ENCODE measurements at places on chromosomes 6 and 20.

GRCh38 chr20:46923550-46923949 is 28.9 kb downstream of the EYA2 start:
- DNase-seq = no peak

DNA sequence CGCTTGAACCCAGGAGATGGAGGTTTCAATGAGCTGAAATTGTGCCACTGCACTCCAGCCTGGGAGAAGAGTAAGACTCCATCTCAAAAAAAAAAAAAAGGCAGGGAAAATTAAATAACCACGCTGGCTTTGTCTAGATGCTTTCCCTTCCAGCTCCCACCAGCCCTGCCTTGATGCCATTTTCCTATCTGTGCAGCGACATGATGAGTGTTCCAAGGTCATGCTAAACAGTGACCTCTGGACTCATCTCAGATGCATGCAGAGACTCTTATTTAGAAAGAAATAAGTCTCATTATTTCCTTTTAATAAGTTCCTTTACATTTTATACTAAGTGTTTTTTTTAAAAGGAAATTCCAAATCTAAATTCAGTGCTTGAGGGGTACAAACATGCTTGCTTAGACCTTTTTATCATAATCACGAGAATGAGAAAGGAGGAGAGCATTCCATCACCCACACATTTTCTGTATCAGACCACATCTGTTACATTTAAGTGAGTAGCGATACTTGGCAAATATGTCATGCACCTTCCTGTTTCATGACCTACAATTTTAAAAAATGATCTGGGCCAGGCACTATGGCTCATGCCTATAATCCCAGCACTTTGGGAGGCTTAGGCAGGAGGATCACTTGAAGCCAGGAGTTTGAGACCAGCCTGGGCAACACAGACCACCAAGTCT is 101.1 kb upstream of the RREB1 start:
- no peak for DNase-seq

DNA sequence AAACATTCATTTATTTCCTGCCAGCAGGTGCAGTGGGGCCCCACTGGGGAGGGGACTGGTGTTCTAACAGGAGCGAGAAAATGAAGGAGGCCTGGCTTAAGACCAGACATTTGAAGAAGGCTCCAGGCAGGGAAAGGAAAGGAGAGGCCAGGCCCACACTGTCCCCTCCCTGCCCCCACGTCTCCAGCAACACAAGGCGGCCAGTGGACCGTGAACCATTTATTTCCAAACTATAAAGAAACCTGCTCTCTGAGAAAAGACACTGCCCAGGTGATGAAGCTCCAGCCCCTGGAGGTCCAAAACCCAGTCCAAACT is 41.4 kb upstream of the CDH22 start:
- no peak for DNase-seq

DNA sequence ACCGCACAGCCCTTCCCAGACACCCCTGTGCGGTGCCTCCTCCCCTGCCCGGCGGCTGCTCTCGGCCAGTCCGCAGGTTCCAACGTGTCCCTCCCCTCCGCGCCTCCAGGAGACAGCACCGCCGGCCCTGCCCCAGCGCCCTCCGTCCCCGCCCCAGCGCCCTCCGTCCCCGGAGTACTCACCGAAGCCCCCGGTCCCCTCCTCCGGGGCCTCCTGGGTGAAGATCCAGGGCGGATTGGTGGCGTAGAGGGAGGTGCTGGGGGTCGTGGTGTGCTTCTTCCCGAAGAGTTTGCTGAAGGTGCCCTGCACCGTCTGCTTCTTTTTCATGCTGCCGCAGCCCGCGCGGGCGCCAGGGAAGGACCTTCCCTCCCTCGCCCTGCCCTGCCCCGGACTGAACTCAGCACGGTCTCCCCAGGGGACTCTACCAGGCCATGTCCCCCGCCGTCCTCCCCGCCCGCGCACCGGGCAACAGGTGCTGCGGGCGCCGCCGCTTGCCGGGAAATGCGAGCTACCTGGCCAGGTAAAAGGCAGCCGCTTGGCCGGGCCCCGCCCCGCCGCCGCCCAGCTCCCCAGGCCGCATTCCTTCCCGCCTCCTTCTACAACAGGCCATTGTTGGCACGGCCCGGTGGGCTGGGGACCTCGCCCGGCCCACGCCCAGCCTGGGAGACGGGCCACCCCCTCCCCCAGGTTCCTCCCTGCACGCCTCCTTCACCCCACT is at the start of gene C6orf132:
Gene C6orf132, minus strand, starts transcription at position 503 of the 718 bp plus-strand sequence. Its CDS starts 176 bp downstream, at position 327.
- no peak for DNase-seq

GRCh38 chr20:45892049-45892825 is 1.1 kb downstream of the CTSA start:
- DNase-seq = no peak

- no peak for DNase-seq
Measured at GRCh38 chr20:50654904-50655303, 36.4 kb downstream of the RIPOR3 start.

DNA sequence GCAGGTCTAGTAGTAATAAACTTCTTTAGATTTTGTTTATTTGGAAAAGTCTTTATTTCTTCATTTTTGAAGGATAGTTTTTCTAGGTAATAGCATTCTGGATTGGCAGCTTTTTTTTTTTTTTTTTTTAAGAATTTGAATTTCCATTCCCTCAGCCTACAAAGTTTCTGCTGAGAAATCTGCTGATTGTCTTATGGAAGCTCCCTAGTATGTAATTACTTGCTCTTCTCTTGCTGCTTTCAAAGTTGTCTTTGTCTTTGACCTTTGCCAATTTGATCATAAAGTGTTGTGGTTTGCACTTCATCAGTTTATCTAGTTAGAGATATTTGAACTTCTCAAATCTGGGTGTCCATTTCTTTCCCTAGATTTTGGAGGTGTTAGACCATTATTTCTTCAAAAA is 82.2 kb upstream of the GMDS start:
- DNase-seq = no peak

- DNase-seq = no peak
Measured at GRCh38 chr6:14091339-14091978, 26.1 kb upstream of the CD83 start.

DNA sequence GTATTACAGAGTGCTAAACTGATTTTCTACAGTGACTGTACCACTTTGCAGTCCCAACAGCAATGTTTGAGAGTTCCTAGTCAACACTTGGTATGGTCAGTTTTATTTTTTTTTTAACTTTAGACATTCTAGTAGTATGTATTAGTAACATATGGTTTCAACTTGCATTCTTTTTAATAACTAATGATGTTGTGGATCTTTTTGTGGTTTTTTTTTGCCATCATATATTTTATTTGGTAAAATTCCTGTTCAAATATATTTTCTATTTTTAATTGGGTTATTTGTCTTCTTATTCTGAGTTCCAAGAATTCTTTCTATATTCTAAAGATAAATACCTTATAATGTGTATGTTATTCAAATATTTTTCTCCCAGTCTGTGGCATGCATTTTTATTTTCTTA is 189.4 kb upstream of the ECI2 start:
- DNase-seq = no peak

GRCh38 chr6:131063764-131064272 is 773 bp upstream of the EPB41L2 start:
- DNase-seq = no peak

DNA sequence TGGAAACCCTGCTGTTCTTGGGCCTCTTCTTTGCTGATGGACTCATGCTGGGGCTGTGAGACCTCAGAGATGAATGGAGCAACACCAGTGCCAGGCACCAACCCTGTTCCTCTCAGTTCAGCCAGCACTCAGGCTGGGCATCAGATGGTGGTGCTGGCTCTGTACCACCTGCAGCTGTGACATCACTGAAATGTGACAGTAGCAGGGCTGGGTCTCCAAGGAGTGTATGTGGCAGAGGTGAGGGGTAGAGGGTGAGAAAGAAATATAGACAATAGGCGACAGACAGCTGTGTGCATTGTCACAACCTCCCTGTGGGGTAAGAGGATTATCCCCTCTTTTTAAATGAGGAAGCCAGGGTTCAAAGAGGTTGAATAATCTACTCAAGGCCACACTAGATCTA is at the start of gene TP53TG5:
Gene TP53TG5, minus strand, starts transcription at position 135 of the 400 bp plus-strand sequence. Its CDS starts 89 bp downstream, at position 46.
- no peak for DNase-seq
